ENCODE measurements at places on chromosomes 6 and 20.

- DNase-seq = no peak
These were observed 705.2 kb upstream of the NRSN1 start for GRCh38 chr6:23420659-23421350.

- DNase-seq = no peak
These were observed 194.0 kb upstream of the KCNK16 start for GRCh38 chr6:39516471-39516870.

- DNase-seq = no peak
These were observed 746 bp downstream of the NUP153 start for GRCh38 chr6:17705778-17706579.

DNA sequence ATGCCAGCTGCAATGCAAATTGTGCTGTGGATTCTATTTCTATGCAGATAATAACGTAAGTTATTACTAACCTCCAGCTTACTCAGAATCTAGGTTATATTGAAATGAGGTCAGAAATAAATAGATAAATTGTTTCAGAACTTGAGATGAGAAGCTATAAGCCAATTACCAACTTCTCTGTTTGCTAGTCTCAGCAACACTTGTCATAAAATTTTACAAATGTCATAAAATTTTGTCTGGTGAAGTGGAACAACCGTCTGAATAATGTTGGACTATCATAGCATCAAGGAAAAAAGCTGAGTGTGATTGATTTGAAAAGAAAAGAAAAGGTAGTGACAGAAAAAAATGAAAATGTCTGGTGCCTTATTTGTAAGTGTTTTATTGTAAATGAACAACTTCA is 36.7 kb downstream of the COL9A1 start:
- no peak for DNase-seq

GRCh38 chr6:113860181-113860955 is 3.2 kb downstream of the MARCKS start:
- DNase-seq = no peak

GRCh38 chr6:134961366-134961765 is 11.5 kb upstream of the ALDH8A1 start:
- no peak for DNase-seq
